NAMALWA (cell line): ENCODE measurements at places on chromosomes 16 and 17.

- DNase-seq, result no peak
These were observed 35.9 kb upstream of the FOXJ1 start for GRCh38 chr17:76176701-76177574.

GRCh38 chr17:76840884-76841775 lies 27.1 kb upstream of the MGAT5B start:
- DNase-seq, result peak; percentile 33

DNA sequence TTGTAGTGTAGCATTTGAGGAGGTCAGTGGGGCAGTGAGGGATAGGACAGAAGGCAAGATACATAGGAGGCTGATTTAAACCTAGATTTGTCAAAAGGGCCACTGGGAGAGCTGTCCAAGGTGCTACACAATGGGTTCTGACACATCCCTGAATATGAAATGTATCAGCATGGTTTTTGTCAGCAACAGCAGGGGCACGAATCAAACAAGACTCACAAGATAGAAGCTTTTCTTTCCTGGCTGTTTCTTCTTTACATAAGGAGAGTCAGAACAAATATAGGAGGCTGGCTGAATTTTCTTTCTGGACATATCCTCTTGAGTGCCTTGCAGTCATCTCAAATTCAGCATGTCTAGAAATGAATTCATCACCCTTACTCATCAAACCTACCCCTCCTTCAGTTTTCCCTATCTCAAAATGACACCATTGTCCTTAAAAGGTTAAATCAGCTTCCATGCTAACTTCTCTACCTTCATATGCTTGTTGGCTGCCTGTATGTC lies 130.5 kb downstream of the NPIPB5 start:
- peak; percentile 38 for DNase-seq

DNA sequence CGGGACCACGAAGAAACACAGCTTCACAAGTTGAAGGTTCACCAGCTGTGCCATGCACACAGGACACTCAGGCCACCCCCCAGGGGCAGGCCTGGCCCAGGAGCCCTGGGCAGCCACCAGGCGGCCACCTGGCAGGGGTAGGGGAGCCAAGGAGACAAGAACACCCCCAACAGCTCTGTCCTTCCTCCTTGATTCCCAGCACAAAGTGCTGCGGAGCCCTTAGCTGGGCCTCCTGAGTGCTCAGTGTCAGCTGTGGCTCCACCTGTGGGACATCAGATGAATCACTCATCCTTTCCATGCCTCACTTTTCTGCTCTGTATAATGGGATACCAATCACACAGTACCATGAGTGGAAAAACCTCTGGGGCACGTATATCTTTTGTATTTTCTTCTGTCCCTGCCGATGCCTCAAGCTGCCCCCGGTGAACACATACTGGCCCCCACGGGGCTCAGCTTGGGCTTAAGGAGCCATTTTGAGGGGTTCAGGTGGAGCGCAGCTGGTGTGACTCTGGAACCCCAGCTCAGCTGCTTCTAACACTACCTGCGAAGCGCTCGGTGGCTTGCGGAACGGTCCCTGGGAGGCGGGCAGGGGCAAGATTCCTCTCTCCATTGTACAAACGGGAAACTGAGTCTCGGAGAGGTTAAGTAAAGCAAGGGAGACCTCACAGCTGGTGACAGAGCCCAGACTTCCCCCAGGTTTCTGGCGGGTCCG lies 12.0 kb downstream of the GALK1 start:
- DNase-seq, result peak; percentile 70

GRCh38 chr17:81513372-81513752 lies 763 bp upstream of the ACTG1 start:
- peak; percentile 83 for DNase-seq

- no peak for DNase-seq
These were observed 54.3 kb downstream of the KPNA2 start for GRCh38 chr17:68089881-68090280.

DNA sequence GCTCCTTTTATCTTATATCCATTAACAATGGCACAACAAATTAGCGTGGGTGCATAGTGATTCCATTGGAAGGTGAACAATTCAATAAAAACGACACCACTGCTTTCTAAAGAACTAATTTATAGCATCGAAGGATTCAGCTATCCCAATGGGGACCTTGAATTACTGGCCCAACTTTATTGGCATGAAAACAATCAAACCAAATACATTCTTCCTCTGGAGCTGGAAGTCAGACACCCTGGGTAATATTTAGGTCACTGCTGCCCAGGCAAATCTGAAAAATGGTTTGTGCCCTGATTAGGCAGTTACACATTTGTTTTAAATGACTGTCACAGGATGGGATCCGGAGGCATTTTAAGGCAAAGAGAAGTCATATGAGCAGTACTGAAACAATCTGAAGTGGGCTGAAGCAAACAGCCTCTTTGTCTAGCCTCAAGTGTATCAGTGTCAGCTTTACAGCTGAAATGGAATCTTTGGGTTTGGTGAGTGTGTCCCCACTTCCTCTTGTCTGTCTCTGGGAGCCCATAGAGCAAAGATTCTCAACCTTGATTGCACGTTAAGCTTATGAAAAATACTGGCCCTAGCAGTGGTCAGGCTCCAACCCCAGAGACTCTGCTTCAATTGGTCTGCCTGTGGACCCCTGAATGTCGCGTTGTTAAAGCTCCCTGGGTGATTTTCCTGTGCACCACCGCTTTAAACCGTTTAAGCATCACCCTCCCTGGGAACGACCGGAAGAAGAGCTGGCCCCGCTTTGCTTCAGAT lies 30.3 kb downstream of the CDK5R1 start:
- no peak for DNase-seq

DNA sequence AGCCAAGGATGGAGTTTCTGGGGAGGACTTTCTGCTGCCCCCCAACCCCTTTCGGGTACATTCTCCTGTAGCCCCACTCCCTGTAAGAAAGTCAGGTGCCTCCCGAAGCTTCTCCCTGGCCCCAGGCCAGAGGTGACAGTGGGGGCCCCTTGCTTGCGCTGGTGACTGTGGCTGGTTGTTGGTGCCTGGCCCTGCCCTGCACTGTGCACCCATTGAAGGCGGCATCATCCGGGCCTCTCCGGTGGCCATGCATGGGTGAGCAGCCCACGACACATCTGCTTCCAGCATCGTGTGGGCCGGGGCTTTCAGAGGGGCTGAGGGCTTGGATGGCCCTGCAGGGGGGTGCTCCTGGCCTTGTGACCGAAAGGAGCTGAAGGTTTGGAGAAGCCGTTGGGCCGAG lies 297.0 kb downstream of the SEC14L1 start:
- peak; percentile 58 for DNase-seq

GRCh38 chr16:76195056-76195455 lies 82.1 kb upstream of the CNTNAP4 start:
- DNase-seq, result no peak

- DNase-seq, result no peak
These were observed 18.8 kb downstream of the LRRC36 start for GRCh38 chr16:67345401-67345800.

DNA sequence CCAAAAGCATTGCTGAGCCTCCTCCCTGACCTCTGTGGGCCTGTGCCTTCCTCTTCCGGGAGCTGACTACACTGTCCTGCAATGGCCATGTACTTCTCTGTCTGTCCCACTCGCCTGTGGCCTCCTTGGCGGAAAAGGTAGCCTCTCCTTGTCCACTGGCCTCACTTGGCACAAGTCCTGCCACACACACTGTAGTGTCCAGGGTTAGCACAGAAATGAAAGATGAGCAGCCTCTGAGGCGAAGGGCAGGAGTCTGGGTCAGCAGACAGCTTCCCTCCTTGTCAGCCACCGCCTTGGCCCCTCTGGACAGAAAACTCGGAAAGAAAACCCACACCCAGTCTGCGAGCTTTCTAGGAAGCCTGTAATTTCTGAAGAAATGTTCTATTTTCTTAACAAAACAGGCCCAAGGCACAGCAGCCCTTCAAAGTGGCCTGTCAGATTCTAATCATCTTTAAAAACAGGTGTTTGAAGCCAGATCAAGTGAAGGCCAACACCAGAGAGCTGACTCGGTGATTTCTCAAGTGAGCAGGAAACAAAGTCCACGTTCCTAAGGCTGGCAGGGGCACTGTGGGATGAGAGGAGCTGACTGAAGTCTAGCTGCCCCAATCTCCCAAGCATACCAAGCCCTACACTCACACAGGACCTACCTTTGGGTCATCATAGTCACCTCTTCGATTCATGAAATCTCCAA lies 67.2 kb downstream of the GTF3C1 start:
- DNase-seq, result no peak

DNA sequence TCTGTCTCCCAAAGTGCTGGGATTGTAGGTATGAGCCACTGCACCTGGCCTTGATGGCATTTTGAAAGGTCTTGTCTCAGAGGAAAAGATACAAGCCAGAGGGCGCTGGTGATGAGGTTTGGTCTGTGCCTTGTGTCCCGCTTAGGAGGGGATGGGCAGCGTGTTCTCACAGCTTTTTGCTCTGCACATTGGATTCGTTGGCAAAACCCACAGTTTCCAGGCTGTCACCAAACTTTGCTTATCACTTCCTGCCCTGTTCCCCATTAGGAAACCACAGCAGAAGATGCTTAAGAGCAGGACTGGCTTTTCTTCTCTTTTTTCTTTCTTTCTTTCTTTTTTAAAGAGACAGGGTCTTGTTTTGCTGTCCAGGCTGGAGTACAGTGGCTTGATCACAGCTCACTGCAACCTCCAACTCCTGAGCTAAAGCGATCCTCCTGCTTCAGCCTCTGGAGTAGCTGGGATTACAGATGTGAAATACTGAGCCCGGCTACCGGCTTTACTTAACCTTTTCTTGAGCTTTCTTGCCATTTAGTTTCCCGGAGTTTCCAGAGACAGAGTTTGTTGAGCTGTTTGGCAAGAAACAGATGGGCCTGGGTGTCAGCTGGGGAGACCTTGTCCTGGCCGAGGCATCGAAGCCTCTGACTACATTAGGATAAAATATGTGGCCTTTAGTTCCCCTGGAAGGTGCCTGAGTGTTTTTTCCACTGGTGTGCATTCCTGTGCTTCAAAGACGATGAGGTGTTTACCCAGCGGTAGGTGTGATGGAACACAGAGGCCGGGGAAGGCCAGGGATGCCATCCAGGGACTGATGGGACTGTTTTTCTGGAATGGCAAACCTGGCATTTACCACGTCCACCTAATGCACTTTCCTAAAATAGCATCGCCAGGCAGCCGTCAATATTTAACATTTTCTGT lies 112.9 kb downstream of the ABCC1 start:
- peak; percentile 19 for DNase-seq

GRCh38 chr17:38431346-38432145 lies 3.3 kb downstream of the ARHGAP23 start:
- no peak for DNase-seq

DNA sequence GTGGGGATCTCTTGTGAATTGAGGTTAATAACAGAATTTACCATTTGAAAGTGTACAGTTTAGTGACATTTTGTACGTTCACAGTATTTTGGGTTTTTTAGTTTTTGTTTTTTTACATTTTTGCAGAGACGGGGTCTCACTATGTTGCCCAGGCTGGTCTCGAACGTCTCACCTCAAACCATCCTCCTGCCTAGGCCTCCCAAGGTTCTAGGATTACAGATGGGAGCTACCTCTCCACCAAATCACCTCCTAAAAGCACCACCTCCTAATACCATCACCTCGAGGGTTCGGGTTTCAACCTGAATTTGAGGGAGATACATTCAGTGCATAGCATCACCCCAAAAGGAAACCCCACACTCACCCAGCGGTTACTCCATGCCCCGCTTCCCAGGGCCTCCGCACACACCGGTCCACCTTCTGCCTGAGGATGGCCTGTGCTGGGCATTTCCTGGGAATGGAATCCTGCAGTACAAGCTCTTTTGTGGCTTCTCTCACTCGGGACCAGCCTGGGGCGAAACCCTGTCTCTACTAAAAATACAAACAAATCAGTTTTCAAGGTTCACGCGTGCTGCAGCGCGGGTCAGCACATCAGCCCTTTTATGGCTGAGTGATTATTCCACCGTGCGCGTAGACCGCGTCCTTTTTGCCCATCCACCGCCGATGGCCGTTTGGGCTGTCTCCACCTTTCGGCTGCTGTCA lies 182.7 kb upstream of the CIBAR2 start:
- no peak for DNase-seq

GRCh38 chr17:58703137-58703915 lies 10.9 kb downstream of the RAD51C start:
- DNase-seq, result no peak

DNA sequence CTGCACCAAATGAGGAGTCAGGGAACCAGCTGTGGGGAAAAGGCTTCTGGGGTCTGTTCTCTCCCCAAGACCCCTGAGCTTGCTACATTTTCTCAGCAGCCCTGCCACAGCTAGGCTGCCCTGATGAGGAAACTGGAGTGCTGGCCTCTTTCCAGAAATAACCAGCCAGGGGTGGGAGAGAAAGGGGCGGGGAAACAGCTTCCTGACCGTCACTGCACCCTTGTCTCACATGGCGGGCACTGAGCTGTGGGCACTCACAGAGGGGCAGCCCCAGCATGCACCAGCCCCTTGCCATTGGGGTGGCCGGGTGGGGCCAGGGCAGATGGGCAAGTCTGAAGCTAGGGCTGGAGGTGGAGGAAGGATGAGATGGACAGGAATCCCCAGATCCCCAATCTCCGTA lies 2.9 kb downstream of the SRL start:
- no peak for DNase-seq

DNA sequence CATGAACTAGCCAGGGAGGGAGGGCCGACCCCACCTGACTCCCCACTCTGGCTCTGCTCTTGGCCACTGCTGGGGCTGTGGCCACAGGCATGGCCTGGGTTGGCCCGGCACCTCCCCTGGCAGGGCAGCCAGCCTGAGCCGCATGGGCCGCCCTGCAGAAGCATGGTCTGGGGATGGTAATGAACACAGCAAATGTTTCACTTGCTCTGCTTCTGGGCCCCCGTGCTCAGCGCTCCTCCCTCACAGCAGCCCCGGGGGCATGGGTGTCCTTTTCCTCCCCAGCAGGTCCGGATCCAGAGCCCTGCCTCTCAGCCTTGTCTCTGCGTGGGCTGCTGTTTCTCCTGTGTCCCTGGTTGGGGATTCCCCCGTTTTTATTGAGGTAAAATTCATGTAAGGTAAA lies 30.9 kb upstream of the KCNJ12 start:
- DNase-seq, result no peak

DNA sequence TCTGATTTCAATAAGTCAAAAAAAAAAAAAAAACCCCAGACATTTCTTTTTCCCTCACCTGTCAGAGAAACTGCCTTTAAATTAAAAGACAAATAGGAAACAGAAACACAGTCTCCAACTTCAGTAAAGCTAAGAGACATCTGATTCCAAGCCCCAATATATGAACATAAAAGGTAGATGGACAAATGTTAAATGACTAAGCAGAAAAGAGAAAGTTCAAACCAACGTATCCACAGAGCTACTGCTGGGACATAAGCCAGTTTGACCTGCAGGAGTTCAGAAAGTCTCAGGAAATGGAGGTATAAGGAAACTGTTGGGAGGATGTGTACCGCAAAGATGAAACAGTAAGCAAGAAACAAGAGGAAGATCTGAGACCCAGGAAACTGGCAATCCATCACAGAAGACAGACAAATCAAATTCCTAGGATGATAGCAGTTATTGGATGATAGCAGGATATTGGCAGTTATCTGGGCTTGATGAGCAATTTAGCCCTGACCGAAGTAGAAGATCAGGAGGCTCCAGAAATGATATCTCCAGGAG lies 135.0 kb downstream of the BRIP1 start:
- no peak for DNase-seq

GRCh38 chr17:27577884-27578717 lies 52.9 kb upstream of the LGALS9 start:
- DNase-seq, result no peak

- DNase-seq, result no peak
These were observed 21.2 kb upstream of the HOXB9 start for GRCh38 chr17:48647103-48647962.

- DNase-seq, result no peak
These were observed 67.9 kb downstream of the BCAS3 start for GRCh38 chr17:60745544-60745943.

GRCh38 chr17:27295945-27296344 lies 2.0 kb downstream of the WSB1 start:
- DNase-seq, result no peak

- peak; percentile 69 for DNase-seq
These were observed 23.2 kb downstream of the DYNC1LI2 start for GRCh38 chr16:66728117-66728787.
